ENCODE measurements at places on chromosomes 4 and X.

DNA sequence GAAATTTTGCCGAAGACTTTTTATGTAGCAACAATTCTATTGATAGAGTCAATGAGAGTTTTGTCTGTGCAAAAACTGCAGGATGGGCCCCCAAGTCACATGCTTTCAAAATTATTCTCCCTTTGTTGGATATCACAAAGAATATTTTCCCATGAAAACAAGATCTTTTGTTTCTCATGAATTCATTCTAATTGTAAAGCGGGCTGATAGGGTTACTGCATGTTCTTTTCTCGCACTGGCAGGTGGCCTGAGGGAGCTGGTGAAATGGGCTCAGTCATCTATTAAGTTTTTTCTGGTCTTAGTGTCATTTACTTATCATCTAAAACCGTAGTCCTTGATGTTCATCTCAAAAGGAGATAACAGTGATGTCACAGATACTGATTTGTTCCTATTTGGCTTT, 44.2 kb downstream of the MID1IP1 start:
- no peak for DNase-seq

DNA sequence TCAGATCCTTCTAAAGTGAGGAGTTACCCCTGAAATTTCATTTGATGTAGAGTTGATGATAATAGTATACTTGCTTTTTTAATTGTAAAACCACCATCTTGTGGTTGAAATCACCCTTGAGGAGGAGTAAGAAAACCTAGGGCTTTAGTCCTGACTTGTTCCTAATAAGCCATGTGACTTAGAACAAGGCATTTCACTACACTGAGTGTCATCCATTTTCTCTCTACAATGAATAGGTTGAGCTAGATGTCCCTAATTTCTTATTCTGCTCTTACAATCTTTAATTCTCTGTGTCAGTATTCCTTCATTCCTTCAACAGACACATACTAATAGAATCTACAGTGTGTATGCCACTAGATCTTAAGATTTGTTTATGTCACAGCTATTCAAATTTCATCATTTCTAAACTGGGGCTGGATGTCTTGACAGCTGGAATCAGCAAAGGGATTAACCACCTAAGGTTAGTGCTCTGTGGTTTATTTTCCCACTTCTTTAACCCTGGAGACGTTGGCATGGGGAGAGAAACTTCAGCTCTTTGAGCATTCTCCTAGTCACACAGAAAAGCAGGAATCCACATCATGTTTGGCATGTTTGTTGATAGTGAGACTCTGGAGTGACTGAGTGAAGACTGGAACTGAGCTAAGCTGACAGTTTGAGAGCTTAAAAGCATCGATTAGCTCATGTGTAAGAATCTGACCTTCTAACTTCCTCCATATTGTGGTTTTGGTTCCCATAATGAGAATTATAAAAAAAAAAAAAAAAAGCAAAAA, 246.3 kb downstream of the NDST4 start:
- DNase-seq, result no peak

DNA sequence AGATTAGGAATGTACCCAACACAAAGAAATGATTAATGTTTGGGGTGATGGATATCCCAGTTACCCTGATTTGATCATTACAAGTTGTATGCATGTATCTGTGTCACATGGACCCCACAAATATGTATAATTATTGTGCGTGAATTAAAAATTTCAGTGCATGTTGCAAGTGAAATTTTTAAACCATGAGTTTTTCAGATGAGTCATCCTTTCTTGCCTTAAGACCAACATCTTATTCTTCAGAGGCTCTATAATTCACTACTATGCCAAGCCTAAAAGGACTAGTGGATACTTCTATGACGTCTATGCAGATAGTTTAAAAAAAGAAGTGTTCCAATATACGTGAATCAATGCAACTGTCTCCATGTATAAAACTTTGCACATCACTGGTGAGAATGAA, 113.0 kb upstream of the SH3RF1 start:
- DNase-seq, result no peak

DNA sequence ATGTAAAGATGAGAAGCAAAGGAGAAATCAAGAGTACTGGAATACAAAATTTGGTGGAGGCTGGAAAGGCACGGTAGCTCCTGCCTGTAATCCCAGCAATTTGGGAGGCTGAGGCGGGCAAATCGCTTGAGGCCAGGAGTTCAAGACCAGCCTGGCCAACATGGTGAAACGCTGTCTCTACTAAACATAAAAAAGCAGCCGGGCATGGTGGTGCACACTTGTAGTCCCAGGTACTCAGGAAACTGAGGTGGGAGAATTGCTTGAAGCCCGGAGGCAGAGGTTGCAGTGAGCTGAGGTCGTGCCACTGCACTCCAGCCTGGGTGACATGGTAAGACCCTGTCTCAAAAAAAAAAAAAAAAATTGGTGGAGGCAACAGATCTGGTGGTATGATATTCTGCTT, 1086.0 kb downstream of the NLGN4X start:
- no peak for DNase-seq

All from frontal cortex (tissue), 4 donors.